ENCODE measurements at places on chromosomes 6 and 20.

- DNase-seq = no peak
Observed at GRCh38 chr6:63476302-63476701, 96.0 kb upstream of the LOC128125822 start.

DNA sequence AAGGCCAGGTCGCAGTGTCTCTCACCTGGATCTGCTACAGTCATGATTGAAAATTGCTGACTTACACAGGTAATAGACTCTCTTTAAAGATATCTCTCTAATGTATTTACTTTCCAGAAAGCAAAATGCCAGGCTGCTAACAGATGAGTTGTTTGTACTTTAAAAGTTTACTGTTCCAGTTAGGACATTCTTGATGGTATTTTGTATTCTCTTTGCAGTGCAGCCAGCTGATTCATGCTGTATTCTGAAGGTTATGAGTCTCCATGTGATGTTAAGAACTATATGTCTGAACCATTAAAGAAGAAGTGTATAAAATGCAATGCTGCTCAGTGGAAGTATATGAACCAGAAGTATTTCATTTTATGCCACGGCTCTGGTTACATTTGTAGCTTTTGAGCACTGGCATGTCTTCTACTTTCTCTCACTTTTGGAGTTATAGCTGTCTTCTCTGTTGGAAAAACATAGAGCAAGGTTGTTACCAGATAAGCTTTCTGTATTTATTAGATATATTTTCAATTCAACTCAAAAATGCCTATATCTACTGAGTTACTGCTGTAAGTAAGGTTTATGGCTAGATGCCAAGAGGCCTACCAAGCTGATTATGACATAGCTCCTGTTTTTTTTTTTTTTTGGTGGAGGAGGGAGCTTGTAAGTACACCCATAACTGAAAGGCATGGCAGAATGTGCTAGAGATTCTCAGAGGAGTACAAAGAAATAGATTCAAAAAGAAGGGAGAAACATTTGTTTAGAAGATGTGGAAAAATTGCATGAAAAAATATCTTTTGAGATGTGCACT is 130.5 kb upstream of the MAN1A1 start:
- DNase-seq = no peak

DNA sequence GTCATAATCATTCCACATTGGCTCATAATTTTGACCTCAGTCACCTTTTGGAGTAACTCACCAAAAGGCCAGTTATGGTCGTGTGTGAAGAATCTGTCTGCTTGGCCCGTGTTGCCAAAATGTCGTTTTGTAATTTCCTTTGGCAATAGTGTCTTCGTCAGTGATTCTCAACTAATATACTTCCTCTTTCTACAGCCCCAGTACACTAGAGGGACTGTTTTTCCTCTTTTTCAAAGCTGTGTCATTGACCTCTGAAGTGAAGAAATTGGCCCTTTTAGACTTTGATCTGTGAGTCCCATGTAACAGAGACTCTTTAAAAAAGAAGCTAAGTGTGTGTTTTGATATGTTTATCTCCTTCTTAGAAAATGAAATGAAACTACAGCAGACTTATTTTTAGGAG is 5.2 kb downstream of the FOXO3 start:
- DNase-seq = no peak

GRCh38 chr20:32451682-32452461 is 93.7 kb downstream of the ASXL1 start:
- no peak for DNase-seq

- no peak for DNase-seq
Observed at GRCh38 chr6:6804843-6805615, 216.5 kb downstream of the LY86 start.

- no peak for DNase-seq
Observed at GRCh38 chr6:101069191-101069795, 188.2 kb upstream of the ASCC3 start.

Data from activated T-helper 1 cell treated with Interleukin-2 at 50 U/mL for 16 hours (primary cell).